ENCODE measurements at places on chromosomes 5 and 9.

- DNase-seq = no peak
Observed at GRCh38 chr5:168608386-168608785, 29.2 kb upstream of the PANK3 start.

- no peak for DNase-seq
Observed at GRCh38 chr5:110333384-110333783, 393.1 kb downstream of the TMEM232 start.

GRCh38 chr5:54769072-54769471 is 216.3 kb downstream of the ESM1 start:
- no peak for DNase-seq

DNA sequence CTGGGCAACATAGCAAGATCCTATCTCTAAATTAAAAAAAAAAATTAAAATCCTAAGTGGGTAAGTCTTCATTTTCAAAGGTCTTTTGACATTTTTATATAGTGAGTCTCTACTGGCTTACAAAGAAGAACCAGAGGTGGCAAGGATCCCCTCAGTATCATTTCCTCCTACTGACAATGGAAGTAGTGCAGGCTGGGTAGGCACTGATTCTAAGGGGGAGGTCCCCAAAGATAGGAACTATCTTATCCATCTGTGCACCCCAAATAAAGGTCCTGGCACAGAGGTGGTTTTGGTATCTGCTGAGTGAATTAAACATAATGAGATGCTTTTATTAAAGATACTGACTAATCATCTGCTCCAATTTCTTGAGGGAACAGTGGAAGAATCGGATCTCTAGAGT is 4.2 kb downstream of the FAM193B start:
- no peak for DNase-seq

- no peak for DNase-seq
Observed at GRCh38 chr5:131505237-131505908, 129.7 kb downstream of the RAPGEF6 start.

- no peak for DNase-seq
Observed at GRCh38 chr9:37157726-37158377, 37.5 kb downstream of the ZCCHC7 start.

GRCh38 chr5:10111571-10111970 is 138.1 kb downstream of the ATPSCKMT start:
- peak; percentile 19 for DNase-seq

DNA sequence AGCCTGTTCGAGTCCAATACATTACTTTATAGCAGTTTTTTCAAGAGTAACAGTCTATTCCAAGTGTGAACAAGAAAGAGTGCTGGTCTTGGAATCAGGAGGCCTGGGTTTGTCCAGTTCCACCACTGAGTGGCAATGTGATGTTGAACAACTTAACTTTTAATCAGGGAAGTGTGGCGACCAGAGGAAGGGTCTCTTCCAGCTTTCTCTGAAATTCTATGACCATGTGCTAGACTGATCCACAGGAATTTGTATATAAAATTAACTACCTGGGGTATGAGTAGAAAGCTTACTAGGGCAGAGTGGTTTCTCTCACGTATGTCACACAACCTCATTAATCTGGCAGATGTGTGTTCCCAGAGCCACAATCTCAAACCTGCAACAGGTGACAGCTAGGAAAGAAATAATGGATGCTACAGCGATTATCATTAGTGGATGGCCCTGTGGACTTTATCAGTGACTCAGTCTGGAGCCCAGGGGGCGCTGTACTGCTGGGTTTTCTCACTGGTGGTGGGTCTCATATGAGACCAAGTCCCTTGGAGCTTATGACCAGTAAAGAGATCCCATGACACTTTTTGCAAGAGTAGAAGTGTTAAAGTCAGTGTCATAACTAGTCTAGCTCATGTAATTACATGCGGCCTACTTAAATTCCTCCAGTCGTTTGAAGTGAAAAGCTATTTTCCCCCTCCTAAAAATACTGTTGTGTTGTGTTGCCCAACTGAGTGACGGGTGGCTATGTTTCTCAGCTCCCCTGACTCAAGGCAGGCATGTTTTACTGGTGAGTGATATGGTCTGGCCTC is 116.5 kb downstream of the GDNF start:
- peak; percentile 46 for DNase-seq

GRCh38 chr5:16654647-16655334 is 38.0 kb upstream of the RETREG1 start:
- no peak for DNase-seq

DNA sequence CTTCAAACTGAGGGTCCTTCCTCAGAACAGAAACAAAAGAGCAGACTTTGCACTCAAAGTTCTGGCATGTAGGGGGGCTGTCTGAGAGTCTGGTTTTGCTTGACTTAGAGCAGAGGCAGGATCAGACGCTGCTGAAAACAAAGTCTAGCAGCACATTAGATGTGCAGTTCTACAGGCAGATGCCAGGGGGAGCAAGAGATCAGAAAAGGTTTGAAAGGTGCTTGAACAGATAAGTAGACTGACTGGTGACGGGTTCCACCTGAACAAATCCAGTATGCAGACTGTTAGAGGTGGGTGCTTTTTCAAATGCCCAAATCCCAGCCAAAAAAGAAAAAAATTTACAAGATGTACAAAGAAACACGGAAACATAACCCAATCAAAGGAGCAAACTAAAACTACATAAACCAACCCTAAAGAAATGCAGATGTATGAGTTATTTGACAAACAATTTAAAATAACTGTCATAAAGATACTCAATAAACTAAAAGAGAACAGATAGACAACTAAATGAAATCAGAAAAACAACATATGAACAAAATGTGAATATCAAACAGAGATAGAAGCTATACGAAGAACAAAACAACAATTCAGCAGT is 194.7 kb upstream of the FREM1 start:
- DNase-seq = peak; percentile 78

GRCh38 chr9:4289411-4290326 is 10.2 kb downstream of the GLIS3 start:
- no peak for DNase-seq

GRCh38 chr9:35341585-35341984 is 148.3 kb upstream of the RUSC2 start:
- DNase-seq = peak; percentile 17

- no peak for DNase-seq
Observed at GRCh38 chr9:121999556-121999955, 93.6 kb downstream of the TTLL11 start.

GRCh38 chr5:170986598-170986997 is 124.8 kb downstream of the RANBP17 start:
- DNase-seq = peak; percentile 50

DNA sequence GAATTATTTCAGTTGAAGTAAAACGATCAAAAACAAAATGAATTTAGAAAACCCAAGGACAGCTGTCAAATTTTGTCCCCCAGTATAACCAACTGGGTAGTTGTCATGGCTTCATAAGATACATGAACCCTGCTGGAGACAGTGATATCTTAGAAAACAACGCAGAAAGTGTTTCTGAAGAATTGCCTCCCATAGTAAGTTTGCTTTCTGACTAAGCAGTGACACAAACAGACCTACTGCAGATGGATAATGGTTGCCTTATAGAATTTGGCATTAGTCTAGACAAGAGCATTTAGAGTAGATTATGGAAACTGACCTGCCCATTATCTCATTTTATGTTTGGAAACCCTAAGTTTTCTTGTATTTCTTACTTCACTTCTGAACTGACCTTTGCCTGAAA is 187.7 kb upstream of the KCNN2 start:
- no peak for DNase-seq

- no peak for DNase-seq
Observed at GRCh38 chr9:14962193-14962882, 52.1 kb upstream of the FREM1 start.

DNA sequence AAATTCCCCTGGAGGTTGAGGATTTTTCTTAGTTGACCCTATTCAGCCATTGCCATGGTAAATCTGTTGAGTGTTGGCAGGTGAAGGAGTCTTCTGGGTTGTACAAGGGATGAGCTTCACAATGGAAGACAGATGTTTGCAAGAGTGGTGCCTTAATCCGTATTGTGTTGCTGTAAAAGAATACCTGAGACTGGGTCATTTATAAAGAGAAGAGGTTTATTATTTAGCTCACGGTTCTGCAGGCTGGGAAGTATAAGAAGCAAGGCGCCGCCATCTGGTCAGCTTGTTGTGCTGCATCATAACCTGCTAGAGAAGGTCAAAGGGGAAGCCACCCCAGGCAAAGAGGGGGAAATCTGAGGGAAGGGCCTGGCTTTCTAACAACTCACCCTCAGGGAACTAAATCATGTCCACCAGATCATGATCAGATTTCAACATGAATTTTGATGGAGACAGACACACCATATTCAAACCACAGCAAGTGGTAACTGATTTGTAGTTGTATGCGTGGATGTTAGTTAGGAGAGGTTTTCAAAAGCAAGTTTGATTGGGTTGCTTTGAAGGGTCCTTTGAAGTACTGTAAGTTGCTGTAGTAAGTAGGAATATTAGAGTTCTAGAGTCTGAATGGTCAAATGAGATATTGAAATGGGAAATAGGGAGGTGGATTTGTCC is 2.5 kb downstream of the TNPO1 start:
- peak; percentile 89 for DNase-seq

DNA sequence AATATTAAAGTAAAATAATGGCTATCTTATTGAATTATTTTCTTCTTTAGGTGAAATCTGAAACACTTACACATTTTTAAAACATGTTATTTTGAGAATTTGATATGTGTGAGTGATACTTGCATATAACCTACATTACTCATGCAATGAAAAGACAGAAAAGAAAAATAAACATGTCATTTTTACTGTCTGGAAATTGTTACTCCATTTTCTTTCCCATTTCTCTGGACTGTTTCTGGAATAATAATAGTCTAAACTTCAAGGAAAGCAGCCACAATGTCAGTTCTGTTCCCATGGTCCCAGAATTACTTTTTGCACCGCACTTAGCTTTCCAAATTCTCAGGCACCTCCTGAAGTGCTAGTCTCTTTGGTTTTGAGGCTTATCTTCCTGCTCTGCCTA is 145.5 kb downstream of the PRR16 start:
- no peak for DNase-seq

- DNase-seq = no peak
Observed at GRCh38 chr9:115209601-115210306, 91.8 kb upstream of the TNC start.

- DNase-seq = no peak
Observed at GRCh38 chr9:13209498-13209897, 70.0 kb downstream of the MPDZ start.

DNA sequence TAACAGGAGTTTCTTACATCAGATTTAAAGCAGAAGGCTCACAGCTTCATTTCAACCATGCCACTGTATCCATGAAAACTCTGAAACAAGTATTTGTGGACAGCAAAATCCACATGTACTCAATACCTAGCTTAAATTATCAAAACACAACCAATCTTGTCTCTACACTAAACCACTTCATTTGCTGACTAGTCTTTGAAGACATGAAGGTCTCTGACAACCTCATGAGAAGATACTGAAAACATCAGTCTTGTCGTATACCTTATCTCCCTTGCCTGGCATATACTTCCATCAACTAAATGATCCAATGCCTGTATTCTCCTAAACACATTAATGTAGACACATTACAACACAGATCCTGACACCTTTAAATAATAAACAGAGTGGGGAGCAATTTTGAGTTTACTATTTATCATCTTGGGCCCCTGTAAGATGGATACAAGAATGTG is 2.9 kb downstream of the RPS23 start:
- peak; percentile 21 for DNase-seq

GRCh38 chr5:72465601-72466563 is 41.3 kb downstream of the ZNF366 start:
- DNase-seq = peak; percentile 8

- peak; percentile 10 for DNase-seq
Observed at GRCh38 chr5:157323107-157323706, 57.3 kb downstream of the CYFIP2 start.

DNA sequence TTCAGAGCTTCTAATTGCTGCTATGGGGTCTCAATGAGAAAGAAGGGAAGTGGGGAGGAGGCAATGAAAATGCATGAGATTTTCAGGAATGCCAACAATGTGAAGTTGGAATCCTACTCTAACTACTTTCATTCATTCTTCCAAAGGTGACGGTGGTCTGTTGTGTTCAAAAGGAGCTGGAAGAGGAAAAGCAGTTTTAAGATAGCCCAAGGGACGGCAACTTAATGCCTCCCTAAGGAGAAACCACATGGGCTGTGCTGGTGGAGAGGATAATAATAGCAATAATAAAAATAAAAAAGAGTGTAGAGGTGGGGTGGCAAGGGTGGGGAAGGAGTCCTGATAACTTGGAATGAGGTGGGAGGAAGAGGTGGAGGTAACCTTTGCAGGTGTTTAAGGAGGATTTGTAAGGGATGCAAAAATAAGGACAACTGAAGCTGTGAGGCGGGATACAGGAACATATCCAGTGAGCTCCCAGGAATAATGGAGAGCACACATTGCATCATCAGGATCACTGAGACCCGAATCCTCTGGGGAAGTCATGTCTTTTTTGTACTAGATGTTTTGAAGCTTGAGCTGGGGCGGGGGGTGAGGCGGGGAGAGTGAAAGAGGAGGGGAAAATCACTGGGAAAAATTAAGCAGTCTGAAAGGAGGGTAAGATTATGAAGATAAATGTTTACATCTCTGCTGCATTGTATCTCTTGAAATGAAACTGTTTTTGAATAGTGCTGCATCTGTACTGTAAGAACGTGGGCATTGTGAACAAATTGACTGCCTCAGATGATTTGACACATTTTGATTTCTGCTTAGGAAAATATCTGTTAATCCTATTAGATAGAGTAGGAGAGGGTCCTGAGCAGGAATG is 120.1 kb upstream of the TMEM161B start:
- DNase-seq = no peak

GRCh38 chr9:127186806-127187205 is 64.4 kb upstream of the ANGPTL2 start:
- no peak for DNase-seq

- DNase-seq = no peak
Observed at GRCh38 chr5:98917433-98917832, 11.4 kb downstream of the CHD1 start.

- no peak for DNase-seq
Observed at GRCh38 chr9:104686081-104686480, 8.2 kb upstream of the OR13D1 start.

GRCh38 chr5:14036514-14036913 is 92.0 kb upstream of the DNAH5 start:
- no peak for DNase-seq

DNA sequence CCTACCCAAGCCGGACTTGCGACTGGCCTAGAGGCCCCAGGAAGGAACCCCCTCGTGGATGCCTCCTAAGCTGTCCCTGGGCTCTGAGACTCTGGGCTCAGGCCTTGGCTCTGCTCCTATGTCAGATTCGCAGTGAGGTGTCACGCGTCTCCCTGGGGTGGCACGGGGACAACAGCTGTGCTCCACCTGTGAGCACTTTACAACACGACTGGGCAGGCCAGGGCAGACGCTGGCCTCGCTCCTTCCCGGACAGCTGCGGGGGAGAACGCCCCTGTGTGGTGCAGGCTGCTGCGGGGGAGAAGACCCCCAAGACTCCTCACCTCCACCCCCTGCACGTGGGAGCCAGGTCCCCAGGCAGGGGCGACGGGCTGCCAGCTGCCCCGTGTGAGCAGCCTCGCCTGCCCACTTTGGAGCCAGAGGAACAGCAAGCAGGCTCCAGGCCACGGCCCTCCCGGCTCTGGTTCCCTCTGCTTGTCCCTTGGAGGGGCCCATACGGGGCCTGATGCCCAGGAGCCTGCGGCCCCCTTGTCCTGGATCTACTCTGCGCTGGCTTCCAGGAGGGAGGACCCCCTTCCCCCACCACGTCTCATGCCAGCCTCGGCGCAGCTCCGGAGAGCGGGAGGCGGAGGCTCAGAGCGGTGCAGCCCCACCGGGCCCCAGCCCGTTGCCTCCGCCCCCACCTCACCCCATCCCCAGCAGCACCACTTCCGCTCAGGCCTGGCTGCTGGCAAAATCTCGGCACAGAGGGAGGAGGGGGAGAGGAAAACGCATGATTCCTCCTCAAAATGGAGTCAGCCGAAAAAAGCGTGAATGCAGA is 36.0 kb downstream of the SARDH start:
- no peak for DNase-seq

Data from hematopoietic multipotent progenitor cell treated with erythropoietin and hydrocortisone succinate and interleukin-3 and kit ligand, for 6 days (in vitro differentiated cells).